ENCODE measurements at places on chromosomes 5 and 9. TPM values are rescaled to one million over a fixed set of nuclear protein-coding genes. Genes with fewer than 3 reads are reported as not detected.

DNA sequence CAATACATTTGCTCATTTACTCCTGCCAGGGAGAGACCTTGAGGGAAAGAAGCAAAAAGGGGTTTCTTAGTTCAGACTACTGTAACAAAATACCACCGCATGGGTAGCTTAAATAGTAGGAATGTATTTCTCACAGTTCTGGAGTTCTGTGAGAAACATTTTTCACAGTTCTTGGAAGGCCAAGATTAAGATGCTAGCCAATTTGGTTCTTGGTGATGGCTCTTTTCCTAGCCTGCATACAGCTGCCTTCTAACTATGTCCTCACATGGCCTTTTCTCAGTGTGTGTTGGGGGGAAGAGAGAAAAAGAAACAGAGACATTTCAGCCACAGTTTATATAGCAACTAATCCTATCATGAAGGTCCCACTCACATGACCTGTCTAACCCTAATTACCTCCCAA lies 1644.7 kb upstream of the C9orf72 start:
- no peak for DNase-seq

GRCh38 chr9:133787754-133788025 lies 49.5 kb upstream of the SARDH start:
- peak; percentile 73 for DNase-seq

The SLC34A3 gene
- 0.13 TPM for total RNA-seq

The PCDHGA3 gene
- total RNA-seq: 0.92 TPM

DNA sequence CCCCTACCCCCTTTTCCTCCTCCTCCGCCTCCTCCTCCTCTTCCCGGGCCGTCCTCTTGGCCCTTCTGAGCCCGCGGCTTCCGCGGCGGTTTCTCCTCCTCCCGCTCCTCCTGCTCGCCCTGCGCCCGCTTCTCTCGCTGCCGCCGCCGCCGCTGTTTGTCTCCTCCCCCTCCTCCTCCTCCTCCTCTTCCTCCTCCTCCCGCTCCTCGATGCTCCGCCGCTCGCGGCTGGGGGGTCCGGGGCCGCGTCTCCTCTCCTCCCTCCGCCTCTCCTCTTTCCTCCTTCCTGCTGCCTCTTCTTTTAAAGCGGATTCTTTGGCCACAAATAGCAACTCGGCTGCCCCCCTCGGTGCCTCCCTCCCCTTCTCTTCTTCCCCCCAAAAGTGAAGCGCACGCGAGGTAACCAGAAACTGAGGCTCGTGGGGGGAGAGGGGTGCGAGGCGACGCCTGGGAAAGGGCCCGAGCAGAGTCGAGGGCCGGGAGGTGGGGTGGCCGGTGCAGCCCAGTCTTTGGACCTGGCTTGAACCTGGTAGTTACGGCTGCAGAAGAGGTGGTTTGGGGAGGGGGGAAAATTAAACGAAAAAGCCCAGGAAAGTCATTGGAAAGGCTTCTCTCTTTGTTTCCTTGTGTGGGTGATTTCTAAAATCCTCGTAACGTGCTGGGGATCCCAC lies 1058.5 kb upstream of the DMAC1 start:
- peak; percentile 77 for DNase-seq

- DNase-seq: no peak
Observed at GRCh38 chr5:142667831-142668230, 18.1 kb downstream of the FGF1 start.

DNA sequence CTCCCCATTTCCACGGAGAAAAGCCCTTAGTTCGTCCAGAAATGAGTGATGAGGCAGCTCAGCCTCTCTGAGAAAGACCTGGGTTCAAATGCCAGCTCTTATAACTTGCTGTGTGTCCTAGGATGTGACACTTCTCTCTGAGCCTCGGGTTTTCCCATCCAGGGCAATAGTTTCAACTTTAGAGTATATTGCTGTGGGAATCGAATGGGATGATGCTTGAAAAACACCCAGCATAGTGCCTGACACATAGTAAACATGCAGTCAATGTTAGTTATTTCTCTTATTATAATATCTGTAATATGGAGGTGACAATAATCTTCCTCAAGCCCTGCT lies 430 bp upstream of the MAPKAP1 start:
- DNase-seq: no peak

DNA sequence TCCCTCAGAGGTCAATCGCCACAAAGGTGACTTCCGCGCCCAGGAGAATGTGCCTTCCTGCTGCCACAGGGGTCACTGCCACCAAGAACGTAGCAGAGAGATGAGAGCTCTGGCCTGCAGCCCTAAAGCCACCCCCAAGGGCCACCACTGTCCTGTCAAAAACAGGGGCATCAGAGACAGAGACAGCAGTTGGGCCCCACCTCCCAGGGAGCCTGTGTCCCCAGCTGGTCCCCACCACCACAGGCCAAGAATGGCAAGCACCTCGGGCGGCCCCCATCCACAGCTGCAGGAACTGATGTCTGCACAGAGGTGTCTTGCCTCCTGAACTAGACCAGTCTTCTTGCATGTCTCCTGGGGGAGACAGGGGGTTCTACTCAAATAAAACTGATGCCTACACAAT lies 5.8 kb downstream of the SPATA31E1 start:
- DNase-seq: no peak

DNA sequence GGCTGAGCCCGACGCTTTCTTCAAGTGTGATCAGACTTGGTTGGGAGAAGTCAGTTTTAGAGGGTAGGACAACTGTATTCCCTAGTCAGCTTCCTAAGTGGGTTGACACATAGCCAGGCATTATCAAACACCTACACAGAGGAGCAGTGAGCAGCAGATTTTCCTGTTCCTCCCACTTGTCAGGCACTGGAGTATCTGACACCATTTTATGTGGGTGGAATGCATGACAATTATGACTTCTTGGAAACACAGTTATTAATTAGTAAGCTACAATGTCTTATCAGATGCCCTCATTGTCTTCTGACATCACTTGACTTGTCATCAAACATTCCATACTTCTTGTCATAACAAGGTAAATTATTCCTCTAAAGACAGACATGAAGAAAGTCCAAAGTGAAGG lies 124.9 kb downstream of the IRX2 start:
- no peak for DNase-seq

GRCh38 chr5:55324815-55325418 lies 17.1 kb downstream of the MTREX start:
- DNase-seq: no peak

- DNase-seq: no peak
Observed at GRCh38 chr5:95953021-95953702, 8.5 kb downstream of the ELL2 start.

The ZNF462 gene
- 101 TPM for total RNA-seq

DNA sequence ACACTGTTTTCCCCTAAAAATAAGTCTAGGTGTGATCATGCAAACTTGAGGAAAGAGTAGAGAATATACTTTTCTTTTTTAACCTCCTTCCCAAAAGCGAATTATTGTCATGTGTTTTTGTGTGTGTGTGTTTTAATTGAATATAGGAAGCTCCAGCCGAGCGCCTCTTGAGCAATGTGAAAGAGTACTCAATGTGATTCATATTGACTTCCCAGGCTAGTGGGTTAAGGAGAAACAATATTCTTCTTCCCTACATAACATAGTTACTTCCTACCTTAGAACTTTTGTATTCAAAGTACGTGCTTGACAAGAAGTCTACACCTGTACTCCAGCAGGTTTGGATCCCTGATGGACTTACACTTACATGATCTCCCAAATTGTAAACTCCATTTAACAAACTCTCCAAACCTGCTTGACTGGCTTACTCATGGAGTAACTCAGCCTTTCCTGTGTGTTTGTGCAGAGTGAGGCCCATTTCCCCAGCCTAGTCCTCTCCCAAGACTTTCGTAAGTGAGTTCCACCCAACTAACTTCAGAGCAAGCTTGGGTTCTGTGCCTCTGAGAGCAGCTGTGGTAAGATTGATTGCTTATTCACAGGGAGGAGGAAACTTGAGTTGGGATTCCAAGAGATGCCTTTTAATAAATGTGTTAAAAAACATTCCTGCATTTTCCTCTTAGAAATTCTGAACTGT lies 9.3 kb downstream of the SLC28A3 start:
- DNase-seq: no peak

The ISL1 gene
- total RNA-seq: not detected

The LAMC3 gene
- 35.9 TPM for total RNA-seq

The ANKRD34B gene
- 3.6 TPM for total RNA-seq

The PCDHB13 gene
- 2.9 TPM for total RNA-seq

DNA sequence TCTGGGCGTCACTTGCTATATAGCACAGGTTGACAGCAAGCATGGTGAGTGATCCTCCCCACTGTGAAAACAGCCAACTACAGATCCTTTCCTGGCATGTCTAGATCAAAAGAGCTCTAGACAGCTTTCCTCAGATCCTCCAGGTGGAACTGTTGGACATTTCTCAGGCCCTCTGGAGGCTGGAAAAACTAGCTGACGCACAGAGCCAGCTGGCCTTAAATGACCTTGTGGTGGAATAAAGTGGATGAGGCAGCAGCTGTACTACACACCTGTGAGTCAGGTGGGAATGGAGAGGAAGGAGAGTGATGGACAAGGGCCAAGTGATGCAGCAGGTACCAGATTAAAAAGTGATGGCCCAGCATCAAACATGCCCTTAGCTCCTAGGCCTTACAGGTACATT lies 172.7 kb downstream of the TRIM32 start:
- no peak for DNase-seq

Data from WTC11 (cell line).